ENCODE measurements at places on chromosomes 7 and 10. TPM values are rescaled to one million over a fixed set of nuclear protein-coding genes. Genes with fewer than 3 reads are reported as not detected.

XRCC2 gene
- 2.8 TPM for total RNA-seq

NRG3 gene
- not detected for total RNA-seq

OR2A42 gene
- total RNA-seq = not detected

CDH23 gene
- not detected for total RNA-seq

IGFBP1 gene
- total RNA-seq = not detected

ZMYND11 gene
- total RNA-seq = 32.4 TPM

SLC26A5 gene
- total RNA-seq = not detected

ADAMTS14 gene
- 0.18 TPM for total RNA-seq

CALHM3 gene
- total RNA-seq = not detected

TEX47 gene
- total RNA-seq = not detected

NDUFB8 gene
- total RNA-seq = 279 TPM

HOXA2 gene
- total RNA-seq = 0.53 TPM

OR9A2 gene
- total RNA-seq = not detected

AMZ1 gene
- total RNA-seq = 1.7 TPM

ADCY1 gene
- 0.71 TPM for total RNA-seq

CRTAC1 gene
- not detected for total RNA-seq

SLC26A3 gene
- total RNA-seq = not detected

PRF1 gene
- total RNA-seq = not detected

DBNL gene
- 171 TPM for total RNA-seq

DYNC1I1 gene
- total RNA-seq = 0.71 TPM

ZC3HAV1L gene
- total RNA-seq = 9.2 TPM

ARL4A gene
- total RNA-seq = 29.4 TPM

SPACDR gene
- 0.86 TPM for total RNA-seq

FAM241B gene
- 0.18 TPM for total RNA-seq

ASZ1 gene
- total RNA-seq = not detected

BMPER gene
- 0.35 TPM for total RNA-seq

BAMBI gene
- not detected for total RNA-seq

PALD1 gene
- total RNA-seq = under 0.01 TPM

HOXA4 gene
- not detected for total RNA-seq

GNG11 gene
- total RNA-seq = 59.0 TPM

LFNG gene
- total RNA-seq = 3.5 TPM

PDK4 gene
- total RNA-seq = 0.29 TPM

TRIM73 gene
- not detected for total RNA-seq

CYP3A4 gene
- not detected for total RNA-seq

HMX3 gene
- total RNA-seq = not detected

KLF14 gene
- not detected for total RNA-seq

LDB1 gene
- 21.8 TPM for total RNA-seq

UNCX gene
- total RNA-seq = not detected

SPDYE8 gene
- not detected for total RNA-seq

RASA4B gene
- total RNA-seq = 3.2 TPM

FAM25C gene
- total RNA-seq = not detected

ACTL6B gene
- not detected for total RNA-seq

GATA3 gene
- 0.29 TPM for total RNA-seq

AGR2 gene
- not detected for total RNA-seq

ATOH7 gene
- total RNA-seq = not detected

OR2A12 gene
- not detected for total RNA-seq

ELMO1 gene
- not detected for total RNA-seq

PUS7 gene
- 10.7 TPM for total RNA-seq

OR2A1 gene
- total RNA-seq = not detected

FAM13C gene
- total RNA-seq = not detected

ASB10 gene
- not detected for total RNA-seq

SNCG gene
- 16.1 TPM for total RNA-seq

PDE6C gene
- total RNA-seq = not detected

MTG1 gene
- 30.0 TPM for total RNA-seq

KCNIP2 gene
- total RNA-seq = 0.18 TPM

NANOS1 gene
- total RNA-seq = under 0.01 TPM

IL15RA gene
- 11.9 TPM for total RNA-seq

LGI1 gene
- not detected for total RNA-seq

OR6V1 gene
- total RNA-seq = not detected
